ENCODE measurements at places on chromosomes 12 and 14.

DNA sequence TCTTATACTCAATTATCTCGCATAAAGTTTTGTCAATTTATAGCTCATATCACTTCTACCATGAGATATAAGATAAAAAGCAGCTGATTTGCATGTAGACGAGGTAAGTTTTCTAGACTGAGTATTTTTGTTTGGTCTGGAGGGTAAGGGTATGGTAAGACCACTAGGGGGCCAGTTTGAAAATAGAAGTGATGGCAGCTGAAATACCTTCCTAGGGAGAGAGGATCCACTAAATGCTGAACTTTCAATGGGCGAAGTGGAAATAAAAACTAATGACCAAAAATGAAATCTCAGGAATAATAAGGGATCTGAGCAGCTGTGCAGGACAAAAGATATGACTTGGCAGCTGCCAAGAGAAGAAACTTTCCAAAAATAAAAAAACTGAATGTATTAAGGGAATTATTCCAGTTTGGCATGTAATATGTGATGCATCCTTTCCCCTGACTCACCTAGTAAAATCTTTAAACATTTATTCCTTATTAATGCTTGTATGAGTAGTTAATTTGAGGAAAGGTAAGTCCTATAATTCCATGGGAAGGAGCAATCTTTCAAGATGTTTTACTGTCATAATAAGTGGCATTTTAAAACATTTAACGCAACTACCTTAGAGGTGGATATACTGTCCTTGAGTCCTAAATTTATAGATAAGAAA, 754.5 kb downstream of the C12orf50 start:
- H3K4me3 ChIP-seq, result no peak overlapping the region
- peaks cover 18% of the 10 kb centered on the region for H3K4me1 ChIP-seq
- DNase-seq, result no peak
- H3K27me3 ChIP-seq, result no peaks in the 10 kb centered on the region
- H3K36me3 ChIP-seq, result no peaks in the 10 kb centered on the region
- H3K27ac ChIP-seq, result no peak overlapping the region

GRCh38 chr12:14689144-14689543, 7.3 kb downstream of the GUCY2C start:
- no peaks in the 10 kb centered on the region for H3K36me3 ChIP-seq
- no peak for DNase-seq
- no peaks in the 10 kb centered on the region for H3K27me3 ChIP-seq
- no peak overlapping the region for H3K4me3 ChIP-seq

- H3K27me3 ChIP-seq, result no peaks in the 10 kb centered on the region
- DNase-seq, result no peak
- no peak overlapping the region for H3K27ac ChIP-seq
- H3K36me3 ChIP-seq, result peaks cover 1% of the 10 kb centered on the region
Observed at GRCh38 chr14:74948228-74949175, 6.9 kb downstream of the PGF start.

- peaks cover 16% of the 10 kb centered on the region for H3K27me3 ChIP-seq
- no peaks in the 10 kb centered on the region for H3K36me3 ChIP-seq
- no peaks in the 10 kb centered on the region for H3K4me1 ChIP-seq
- no peak overlapping the region for H3K4me3 ChIP-seq
- no peak overlapping the region for H3K27ac ChIP-seq
- DNase-seq, result no peak
Observed at GRCh38 chr12:13811061-13811460, 170.3 kb downstream of the GRIN2B start.

- peaks cover 3% of the 10 kb centered on the region for H3K4me1 ChIP-seq
- no peak for DNase-seq
- no peak overlapping the region for H3K27ac ChIP-seq
- no peak overlapping the region for H3K4me3 ChIP-seq
- peaks cover 30% of the 10 kb centered on the region for H3K27me3 ChIP-seq
Observed at GRCh38 chr14:96586056-96586455, 83.9 kb downstream of the PAPOLA start.

- peak; percentile 56 for DNase-seq
- H3K27ac ChIP-seq, result peak overlapping the region; percentile 94
- peaks cover 28% of the 10 kb centered on the region for H3K4me1 ChIP-seq
- peaks cover 6% of the 10 kb centered on the region for H3K36me3 ChIP-seq
- no peaks in the 10 kb centered on the region for H3K27me3 ChIP-seq
- peak overlapping the region; percentile 94 for H3K4me3 ChIP-seq
Observed at GRCh38 chr14:58426670-58427280, 556 bp downstream of the TIMM9 start.

DNA sequence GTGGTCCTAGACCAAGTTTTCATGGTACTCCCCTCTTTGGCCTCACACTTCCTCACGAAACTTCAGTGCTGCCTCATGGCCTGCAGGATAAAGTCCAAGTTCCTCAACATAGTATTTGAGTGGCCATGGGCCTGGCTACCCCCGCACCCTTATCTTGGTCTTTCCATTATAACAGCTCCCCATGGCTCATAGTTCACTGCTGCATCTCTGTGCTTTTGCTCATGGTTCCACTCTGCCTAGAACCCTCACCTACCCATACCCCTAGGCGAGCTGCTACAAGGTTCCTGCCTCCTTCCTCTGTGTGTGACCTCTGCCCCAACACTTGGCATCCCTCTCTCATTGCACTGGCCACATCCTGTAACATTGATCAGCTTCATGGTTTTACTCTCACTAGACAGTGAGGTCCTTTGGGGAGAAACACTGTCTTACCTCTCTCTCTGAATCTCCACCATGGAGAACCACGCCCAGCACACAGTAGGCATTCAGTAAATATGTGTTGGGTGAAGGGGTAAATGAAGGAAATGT, 158.9 kb downstream of the GPR65 start:
- H3K4me3 ChIP-seq, result no peak overlapping the region
- no peaks in the 10 kb centered on the region for H3K36me3 ChIP-seq
- no peak for DNase-seq
- no peak overlapping the region for H3K27ac ChIP-seq
- H3K4me1 ChIP-seq, result no peaks in the 10 kb centered on the region

GRCh38 chr14:57171363-57171762, 97.3 kb downstream of the EXOC5 start:
- H3K27me3 ChIP-seq, result peaks cover 12% of the 10 kb centered on the region
- no peak for DNase-seq
- H3K4me3 ChIP-seq, result no peak overlapping the region
- no peaks in the 10 kb centered on the region for H3K36me3 ChIP-seq

DNA sequence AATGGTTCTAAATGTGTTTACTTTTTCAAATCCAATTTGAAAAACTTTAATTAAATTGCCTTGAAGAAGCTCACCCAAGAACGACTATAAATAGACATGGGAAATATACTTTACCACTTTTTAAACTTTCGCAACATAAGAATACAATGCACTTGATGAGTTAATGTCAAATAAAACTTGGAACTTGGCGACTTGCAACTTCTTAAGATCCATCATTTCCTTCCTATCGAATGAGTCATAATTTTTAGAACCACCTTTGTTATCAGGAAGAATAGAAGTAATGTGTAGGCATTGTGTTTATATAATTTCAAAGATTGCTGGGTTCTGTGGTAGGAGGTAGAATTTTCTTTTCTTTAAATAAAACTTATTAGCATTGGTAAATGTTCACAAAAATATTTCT, 1417.4 kb upstream of the FLRT2 start:
- H3K27me3 ChIP-seq, result no peaks in the 10 kb centered on the region
- H3K4me3 ChIP-seq, result no peak overlapping the region
- H3K27ac ChIP-seq, result no peak overlapping the region

GRCh38 chr12:89950421-89950820, 241.8 kb upstream of the ATP2B1 start:
- H3K27ac ChIP-seq, result no peak overlapping the region
- H3K27me3 ChIP-seq, result no peaks in the 10 kb centered on the region
- DNase-seq, result no peak
- no peaks in the 10 kb centered on the region for H3K36me3 ChIP-seq
- no peak overlapping the region for H3K4me3 ChIP-seq

- peaks cover 55% of the 10 kb centered on the region for H3K4me1 ChIP-seq
- H3K27me3 ChIP-seq, result no peaks in the 10 kb centered on the region
- DNase-seq, result no peak
- peak overlapping the region; percentile 53 for H3K27ac ChIP-seq
- H3K4me3 ChIP-seq, result no peak overlapping the region
- H3K36me3 ChIP-seq, result no peaks in the 10 kb centered on the region
Observed at GRCh38 chr12:124687917-124688316, 120.5 kb upstream of the NCOR2 start.

- no peak overlapping the region for H3K4me3 ChIP-seq
- H3K27me3 ChIP-seq, result no peaks in the 10 kb centered on the region
- H3K36me3 ChIP-seq, result peaks cover 16% of the 10 kb centered on the region
- no peak for DNase-seq
Observed at GRCh38 chr14:90644882-90645281, 171.3 kb downstream of the TTC7B start.

DNA sequence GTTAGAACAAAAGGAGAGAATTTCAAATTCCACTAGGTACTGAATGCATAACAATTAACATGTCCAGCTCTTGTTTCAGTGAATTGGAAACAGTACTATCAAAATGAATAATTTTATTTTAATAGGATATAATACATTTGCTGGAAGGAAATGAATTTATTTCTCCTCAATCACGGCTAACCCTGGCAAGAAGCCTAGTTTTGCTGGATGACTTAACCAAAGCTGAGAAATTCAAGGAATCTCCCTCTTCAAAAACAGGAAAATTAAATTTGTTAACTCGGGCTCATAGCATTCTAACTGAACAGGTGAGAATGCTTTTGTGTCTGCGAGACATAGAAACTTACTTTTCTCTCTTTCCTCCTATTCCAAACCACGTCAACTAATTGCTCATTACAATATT, 163.5 kb upstream of the NEDD1 start:
- no peaks in the 10 kb centered on the region for H3K36me3 ChIP-seq
- H3K4me1 ChIP-seq, result peaks cover 9% of the 10 kb centered on the region
- DNase-seq, result no peak
- no peak overlapping the region for H3K4me3 ChIP-seq
- peak overlapping the region; percentile 22 for H3K27ac ChIP-seq

DNA sequence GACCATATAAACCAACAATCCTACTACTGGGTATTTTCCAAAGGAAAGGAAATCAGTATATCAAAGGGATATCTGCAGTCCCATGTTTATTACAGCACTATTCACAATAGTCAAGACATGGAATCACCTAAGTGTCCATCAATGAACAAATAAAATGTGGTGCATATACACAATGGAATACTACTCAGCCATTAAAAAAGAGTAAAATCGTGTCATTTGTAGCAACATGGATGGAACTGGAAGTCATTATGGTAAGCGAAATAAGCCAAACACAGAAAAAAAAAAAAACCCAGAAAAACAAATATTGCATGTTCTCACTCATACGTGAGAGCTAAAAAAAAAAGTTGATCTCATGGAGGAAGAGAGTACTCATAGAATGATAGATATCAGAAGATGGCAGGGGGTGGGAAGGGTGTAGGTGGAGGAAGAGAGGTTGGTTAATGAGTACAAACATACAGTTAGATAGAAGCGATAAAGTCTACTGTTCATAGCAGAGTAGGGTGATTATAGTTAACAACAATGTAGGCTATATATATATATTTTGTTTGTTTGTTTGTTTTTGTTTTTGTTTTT, 49.3 kb downstream of the BCAT1 start:
- no peak overlapping the region for H3K4me3 ChIP-seq
- peaks cover 26% of the 10 kb centered on the region for H3K27me3 ChIP-seq
- peaks cover 31% of the 10 kb centered on the region for H3K4me1 ChIP-seq
- H3K27ac ChIP-seq, result no peak overlapping the region
- peaks cover 12% of the 10 kb centered on the region for H3K36me3 ChIP-seq
- DNase-seq, result no peak

DNA sequence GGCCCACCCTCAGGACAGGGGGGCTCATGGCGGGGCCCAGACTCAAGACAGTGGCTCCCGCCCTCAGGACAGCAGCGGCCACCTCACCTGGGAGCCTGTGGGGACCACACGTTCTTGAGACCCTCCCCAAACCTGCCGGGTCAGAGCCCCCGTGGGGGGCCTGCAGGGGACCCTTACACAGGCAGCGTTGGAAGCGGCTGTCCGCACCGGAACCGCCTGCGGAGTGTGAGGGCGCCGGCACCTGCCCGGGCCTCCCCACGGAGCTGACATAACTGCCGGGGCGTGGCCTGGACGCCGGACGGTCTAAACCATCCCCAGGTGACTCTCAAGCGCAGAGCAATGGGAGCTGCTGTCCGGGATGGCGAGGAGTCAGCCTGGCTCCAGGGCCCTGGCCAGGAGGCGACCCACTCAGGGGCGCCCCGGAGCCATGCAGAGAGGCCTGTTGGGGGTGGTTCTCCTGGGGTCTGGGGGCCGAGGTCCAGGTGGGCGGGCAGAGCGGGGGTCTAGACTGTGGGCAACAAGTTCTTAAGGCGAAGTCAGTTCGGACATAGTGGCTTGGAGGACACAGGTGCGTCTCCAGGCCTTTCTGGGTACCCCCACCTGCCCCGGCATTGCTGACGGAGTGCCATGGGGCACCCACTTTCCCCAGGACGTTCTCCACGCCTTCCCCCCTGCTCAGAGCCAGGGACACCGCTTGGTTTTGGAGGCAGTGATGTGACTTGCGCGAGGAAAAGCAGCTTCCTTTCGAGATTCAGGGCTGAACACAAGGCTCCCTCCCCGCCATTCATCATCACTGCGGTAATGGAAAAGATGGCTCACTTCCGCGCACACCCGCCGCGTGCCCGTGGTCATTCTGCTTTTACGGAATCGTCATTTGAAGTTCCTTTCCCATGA, 23.2 kb downstream of the GALNT9 start:
- H3K4me1 ChIP-seq, result no peaks in the 10 kb centered on the region
- H3K36me3 ChIP-seq, result no peaks in the 10 kb centered on the region
- peaks cover 42% of the 10 kb centered on the region for H3K27me3 ChIP-seq
- no peak overlapping the region for H3K4me3 ChIP-seq
- no peak overlapping the region for H3K27ac ChIP-seq

DNA sequence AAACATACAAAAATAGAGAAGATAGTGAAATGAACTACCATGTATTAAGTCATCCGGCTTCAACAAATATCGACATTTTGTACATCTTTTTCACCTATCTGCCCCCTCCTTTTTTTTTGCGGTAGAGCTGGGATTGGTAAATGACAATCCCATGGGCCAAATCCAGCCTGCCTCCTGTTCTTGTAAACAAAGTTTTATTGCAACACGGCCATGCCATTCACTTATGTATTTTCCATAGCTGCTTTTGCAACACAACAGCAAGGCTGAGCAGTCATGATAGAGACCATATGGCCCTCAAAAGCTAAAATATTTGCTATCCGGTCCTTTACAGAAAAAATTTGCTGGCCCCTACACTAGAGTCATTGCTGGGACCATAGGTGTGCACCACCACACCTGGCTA, 58.1 kb upstream of the PLEKHG3 start:
- H3K36me3 ChIP-seq, result peaks cover 2% of the 10 kb centered on the region
- H3K27ac ChIP-seq, result peak overlapping the region; percentile 99
- H3K4me1 ChIP-seq, result peaks cover 50% of the 10 kb centered on the region
- no peak overlapping the region for H3K4me3 ChIP-seq

DNA sequence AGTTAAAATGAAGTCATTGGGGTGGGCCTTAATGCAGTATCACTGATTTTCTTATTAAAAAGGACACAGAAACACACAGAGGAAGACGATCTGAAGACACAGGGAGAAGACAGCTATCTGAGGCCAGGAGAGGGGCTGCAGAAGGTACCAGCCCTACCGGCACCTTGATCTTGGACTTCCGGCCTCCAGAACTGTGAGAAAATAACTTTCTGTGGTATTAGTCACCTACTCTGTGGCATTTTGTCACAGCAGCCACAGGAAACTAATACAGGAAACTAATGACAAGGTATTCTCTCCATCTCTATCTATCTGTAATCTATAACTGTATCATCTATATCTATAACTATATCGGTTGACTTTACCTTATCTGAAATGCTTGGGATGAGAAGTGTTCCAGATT, 1149.5 kb downstream of the BCL11B start:
- no peak overlapping the region for H3K27ac ChIP-seq
- H3K27me3 ChIP-seq, result peaks cover 19% of the 10 kb centered on the region
- H3K4me3 ChIP-seq, result no peak overlapping the region
- no peaks in the 10 kb centered on the region for H3K4me1 ChIP-seq
- no peak for DNase-seq
